Prostate gland (tissue), 2 donors: ENCODE measurements at places on chromosomes 7 and 10. TPM values are rescaled to one million over a fixed set of nuclear protein-coding genes. Genes with fewer than 3 reads are reported as not detected.

- no peak overlapping the region for H3K4me3 ChIP-seq
- no peaks in the 10 kb centered on the region for H3K36me3 ChIP-seq
- H3K4me1 ChIP-seq: peaks cover 4% of the 10 kb centered on the region
- H3K27ac ChIP-seq: no peak overlapping the region
- DNase-seq: no peak
- no peaks in the 10 kb centered on the region for H3K27me3 ChIP-seq
Observed at GRCh38 chr7:28731092-28731658, 227.0 kb downstream of the TRIL start.

- H3K36me3 ChIP-seq: no peaks in the 10 kb centered on the region
- no peaks in the 10 kb centered on the region for H3K27me3 ChIP-seq
- DNase-seq: no peak
- H3K27ac ChIP-seq: no peak overlapping the region
- H3K4me1 ChIP-seq: no peaks in the 10 kb centered on the region
- no peak overlapping the region for H3K4me3 ChIP-seq
Observed at GRCh38 chr10:131310142-131310541, 1.4 kb downstream of the TCERG1L start.

Gene TFEC
- 0.85 TPM for total RNA-seq

Gene SPRN
- total RNA-seq: 0.09 TPM

DNA sequence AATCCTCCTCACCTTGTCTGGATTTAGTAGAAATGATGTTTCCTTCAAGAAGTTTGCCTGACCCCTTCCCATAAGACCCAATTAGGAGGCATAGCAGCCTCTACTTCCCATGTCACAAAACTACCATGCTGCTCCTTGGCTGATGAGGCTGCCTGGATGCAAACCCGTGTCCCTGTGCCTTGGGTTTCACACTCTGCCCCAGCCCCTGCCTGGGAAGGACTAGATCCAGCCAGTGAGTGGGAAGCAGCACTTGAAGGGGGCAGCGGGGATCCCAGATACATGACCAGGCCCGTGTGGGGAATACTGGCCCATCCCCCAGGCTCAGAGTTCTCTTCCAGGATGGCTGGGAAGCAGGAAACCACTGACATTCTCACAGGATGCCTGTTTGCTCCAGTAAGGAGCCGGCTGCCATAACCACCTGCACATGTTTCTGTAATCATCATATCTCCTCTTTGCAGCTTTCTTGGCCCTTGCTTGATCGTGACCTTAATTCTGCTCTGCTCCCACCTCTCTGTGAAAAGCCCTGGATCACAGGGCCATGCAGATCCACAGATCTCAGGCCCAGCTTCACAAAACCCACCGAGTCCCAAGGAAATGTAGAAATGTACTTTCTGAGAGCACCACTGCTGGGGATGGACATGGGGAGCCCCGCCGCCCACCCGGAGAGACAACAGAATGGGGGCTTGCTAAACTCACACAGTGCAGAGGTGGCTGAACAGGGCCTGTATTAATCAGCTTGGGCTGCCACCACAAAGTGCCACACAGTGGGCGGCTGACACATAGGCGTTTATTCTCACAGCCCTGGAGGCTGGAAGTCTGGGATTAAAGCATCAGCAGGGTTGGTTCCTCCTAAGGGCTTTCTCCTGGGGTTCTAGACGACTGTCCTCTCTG, 287.8 kb upstream of the IGFBP3 start:
- H3K27ac ChIP-seq: no peak overlapping the region
- no peak overlapping the region for H3K4me3 ChIP-seq
- no peaks in the 10 kb centered on the region for H3K4me1 ChIP-seq
- no peak for DNase-seq
- no peaks in the 10 kb centered on the region for H3K27me3 ChIP-seq
